Tibial artery (tissue), 4 donors: ENCODE measurements at places on chromosomes 3 and 15.

GRCh38 chr3:138747225-138747624 is 87.5 kb downstream of the PIK3CB start:
- DNase-seq: no peak

DNA sequence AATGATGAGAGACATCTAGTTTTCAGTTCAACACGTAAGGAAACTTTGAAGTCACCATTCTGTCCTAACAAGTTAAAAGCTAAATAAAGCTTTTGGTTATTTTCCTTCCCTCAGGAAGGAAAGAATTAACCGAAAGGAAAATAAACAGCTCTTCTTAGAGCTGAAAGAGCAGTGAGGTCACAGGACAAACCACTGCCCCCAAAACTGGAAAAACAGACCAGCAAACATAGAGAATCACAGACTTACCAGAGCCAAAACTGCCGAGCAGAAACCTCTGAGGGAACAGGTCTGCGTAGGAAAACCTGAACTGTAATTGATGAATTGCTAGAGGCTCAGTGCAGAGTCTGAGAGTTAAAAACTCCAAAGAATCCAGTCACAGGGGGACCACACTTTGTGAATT is 14.7 kb downstream of the USP50 start:
- no peak for DNase-seq

- DNase-seq: no peak
These were observed 3.2 kb upstream of the PPP4R2 start for GRCh38 chr3:72993391-72993790.

DNA sequence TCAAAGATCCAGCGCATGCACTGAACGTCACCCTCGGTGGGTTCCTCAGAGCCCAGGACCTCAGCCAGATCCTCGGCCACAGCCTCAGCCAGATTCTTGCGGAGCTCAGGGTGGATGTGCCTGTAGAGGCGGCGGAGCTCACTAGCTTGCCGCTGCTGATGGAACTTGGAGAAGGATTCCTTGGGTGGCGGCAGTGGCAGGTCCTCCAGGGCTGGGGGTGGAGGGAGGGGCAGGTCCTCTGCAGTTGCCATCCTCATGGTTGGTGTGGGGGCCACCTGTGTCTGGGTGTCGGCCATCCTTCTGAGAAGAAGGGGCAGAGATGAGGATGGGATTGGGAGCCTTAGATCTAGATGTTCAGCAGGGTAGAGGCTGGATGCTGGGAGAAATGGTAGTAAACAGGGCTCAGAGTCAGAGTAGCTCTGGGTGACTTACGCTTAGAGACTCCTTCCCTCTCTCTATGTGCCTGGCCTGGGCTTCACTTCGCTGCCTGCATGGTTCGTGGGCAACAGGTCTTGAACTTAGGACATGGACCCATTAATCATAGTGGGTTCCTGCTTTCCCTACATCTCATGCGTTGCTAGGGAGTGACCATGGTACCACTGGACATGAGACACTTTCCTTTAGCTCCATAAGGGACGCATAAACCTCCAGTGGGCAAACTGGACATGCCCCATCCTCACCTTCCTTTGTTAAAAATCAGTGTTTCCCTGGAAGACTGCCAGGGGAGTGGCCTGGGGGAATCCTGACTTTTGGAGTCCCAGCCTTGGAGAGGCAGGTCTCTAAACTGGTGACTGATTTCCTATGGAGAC is 3.0 kb downstream of the XIRP1 start:
- DNase-seq: no peak

DNA sequence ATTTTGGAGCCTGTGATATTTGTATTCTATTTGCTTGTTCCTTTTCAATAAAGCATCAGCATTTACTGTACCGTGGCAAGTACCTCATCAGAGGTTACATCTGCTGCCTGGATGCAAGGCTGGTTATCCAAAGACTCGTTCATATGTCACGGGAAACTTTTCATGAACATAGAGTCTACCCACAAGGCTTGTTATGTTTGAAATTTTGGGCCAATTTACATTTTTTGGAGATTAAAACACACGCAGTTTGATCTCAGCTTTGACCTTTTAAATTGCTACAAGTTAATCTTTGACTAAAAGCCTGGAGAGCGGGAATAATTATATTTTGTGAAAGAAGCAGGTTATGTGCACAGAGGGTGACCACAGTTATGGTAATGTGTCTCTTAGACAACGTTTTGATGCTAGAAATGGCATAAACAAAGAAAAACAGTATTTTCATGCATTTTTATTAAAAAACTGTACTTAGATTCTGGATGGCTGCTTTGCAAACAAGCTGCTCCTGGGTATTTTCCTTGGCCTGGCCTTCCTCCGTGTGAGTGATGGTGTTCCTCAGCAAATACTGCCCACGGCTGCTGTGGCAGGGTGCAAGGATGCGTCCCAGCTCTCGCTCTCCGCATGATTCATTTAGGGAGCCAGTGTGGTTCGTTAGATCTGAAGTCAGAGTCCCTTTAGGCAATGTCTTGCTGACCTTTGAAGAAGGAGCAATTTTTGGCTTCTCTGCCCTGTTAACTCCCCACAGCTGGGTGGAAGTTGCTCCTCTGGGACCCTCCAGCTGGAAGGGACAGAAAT is 27.1 kb downstream of the CHST2 start:
- DNase-seq: no peak

DNA sequence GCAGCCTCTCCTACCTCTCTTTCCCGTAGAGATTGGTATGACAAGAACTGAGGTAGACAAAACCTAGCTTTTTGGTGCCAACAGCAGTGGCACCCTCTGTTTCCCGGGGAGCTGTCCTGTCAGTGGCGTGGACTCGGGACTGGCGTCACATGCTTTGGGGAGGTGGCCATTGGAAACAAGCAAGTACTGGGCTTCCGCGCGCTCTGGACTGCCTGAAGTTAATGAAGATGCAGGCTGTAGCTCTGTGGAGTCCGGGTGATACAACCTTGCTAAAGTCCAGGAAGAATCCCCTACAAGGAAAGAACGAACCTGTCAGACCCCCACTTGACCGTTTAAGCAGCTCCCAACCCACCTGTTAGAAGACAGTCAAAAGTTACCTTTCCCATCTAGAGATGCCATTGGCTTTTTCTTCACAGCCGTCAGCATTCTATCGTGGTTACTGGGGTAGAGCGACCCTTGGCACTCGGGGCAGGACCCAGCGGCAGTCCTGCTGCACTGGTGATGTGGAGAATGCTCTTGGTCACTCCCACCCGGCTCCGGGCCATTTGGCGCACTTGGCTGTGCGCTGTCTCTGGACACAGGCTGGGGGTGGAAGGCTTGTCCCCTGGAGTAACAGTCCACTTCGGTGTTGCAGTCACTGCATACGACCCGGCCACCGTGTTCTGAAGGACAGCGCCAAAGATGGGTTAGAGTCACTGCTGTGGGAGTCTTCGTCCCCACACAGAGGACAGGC is 120.5 kb downstream of the LRIG1 start:
- no peak for DNase-seq

- no peak for DNase-seq
These were observed 10.3 kb downstream of the STARD5 start for GRCh38 chr15:81313686-81314085.

DNA sequence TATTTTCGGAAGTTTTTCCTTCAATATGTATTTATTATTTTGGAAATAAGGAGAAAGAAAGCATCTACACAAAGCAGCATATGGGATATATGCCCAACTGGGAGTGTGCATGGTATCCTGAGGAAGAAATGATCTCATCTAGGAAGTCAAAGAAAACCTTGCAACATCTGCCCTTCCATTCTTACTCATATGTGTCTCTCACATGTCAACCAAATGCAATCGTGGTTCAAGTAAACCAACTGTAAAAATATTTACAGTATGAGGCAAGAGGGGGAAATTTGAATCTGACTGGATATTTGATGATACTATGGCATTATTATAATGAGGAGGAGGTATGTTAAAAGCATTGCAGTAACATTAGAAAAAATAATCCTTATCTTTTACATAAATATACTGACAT is 3.2 kb upstream of the SCG3 start:
- DNase-seq: no peak

DNA sequence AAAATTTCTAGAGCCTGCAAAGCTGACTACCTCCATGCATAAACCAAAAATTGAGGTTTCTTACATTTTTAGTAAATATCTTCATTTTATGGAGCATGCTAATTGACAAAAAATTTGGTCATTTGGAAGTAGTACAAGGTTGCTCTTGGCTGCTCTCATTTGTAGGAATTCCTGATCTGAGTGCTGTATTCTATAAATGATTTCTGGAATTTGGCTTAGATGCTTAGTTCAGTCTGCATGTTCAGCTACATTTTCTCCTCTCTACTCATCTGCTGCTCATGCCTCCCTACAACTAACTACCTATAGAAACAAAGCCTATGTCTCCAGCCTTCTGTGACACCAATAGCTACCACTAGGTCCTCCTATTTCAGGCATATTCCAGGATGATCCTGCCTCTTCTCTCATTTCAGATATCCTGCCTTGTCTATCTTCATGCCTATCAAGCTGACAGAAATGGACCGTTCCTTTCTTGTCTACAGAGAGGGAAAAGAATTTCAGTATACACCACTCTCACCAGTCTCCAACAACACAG is 901.1 kb downstream of the TBL1XR1 start:
- DNase-seq: no peak

DNA sequence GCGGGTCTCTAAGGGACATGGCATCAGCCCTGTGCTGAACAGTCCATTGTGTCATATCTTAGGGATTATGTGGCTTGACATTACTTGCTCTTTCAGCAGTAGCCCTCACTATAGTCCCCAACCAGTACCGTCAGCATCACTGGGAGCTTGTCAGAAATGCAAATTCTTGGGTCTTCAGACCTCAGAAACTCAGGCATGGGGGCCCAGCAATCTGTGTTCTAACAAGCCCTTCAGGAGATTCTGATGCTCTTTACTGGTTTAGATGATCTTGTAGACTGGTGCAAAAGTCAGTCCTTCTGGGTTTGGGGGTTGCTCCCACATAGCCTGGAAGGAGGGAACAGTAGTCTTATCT is 39.0 kb upstream of the TRAK1 start:
- no peak for DNase-seq

DNA sequence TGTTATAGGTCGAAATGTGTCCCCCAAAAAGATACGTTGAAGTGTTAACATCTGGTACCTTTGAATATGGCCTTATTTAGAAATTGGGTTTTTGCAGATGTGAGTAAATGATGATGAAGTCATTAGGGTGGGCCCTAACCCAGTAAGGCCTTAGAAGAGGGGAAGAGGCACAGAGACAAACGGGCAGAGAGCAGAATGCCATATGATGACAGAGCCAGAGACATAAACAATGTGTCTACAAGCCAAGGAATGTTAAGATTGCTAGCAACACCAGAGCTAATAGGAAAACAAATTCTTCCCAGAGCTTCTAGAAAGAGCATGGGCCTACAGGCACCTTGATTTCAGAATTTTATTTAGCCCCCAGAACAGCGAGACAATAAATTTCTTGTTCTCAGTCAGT is 693.1 kb upstream of the NECTIN3 start:
- DNase-seq: no peak

DNA sequence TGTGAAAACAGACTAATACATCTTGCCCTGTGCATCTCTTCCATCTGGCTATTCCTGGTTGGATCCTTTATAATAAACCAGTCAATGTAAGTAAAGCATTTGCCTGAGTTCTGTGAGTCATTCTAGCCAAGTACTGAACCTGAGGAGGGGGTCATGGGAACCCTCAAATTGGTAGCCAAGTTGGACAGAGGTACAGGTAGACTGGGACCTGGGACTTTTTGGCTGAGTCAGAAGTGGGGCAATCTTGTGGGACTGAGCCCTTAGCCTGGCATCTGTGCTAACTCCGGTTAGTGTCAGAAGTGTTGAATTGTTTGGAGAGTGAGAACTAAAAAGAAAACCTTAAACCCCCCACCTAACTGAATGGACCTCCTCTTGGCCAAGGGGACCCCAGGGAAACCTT is 21.0 kb upstream of the LIMD1 start:
- no peak for DNase-seq

- DNase-seq: no peak
These were observed 130.9 kb downstream of the DNAJB8 start for GRCh38 chr3:128335621-128336296.

DNA sequence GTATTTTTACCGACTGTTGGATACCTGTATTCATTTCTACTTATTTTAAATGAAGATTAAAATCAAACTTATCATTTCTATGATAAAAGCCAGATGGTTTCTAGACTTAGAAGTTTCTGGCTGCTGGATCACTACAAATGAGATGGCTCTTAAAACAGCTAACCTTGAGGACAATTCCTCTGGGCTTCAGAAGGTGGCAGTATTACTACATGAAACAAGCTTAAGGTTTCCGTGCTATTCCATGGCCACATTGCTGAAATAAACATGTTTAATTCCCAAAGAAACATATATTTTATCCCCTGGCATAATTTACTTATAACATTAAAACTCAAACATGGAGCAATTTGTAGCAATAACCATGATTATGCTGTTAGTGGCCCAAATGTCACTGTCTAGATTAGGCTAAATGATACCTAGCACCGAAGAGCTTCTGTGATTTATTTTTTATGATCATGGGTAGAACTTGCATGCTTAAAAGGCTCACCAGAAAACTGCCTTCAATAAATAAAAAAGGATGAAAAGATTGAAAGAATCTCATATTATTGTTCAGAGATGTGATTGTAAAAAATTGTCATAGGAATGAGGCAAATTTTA is 204.0 kb upstream of the NANOGP8 start:
- no peak for DNase-seq

DNA sequence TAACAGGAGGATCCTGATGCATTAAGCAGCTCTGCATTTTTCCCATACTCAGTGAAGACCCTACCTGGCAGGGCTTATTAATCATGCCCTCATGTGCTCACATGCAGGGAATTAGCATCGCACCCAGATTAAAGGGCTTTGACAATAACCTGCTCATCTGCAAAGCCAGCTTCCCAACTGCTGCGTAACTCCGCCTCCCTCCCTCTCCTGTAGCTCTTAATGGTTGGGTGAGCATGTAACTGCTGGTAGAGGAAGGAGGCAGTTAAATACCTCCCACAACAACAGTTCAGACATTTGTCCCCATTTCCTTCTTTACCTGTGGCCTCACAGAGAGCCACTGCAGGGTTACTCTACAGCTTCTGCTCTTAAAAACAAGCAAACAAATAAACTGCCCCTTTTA is 203.6 kb upstream of the WNT5A start:
- DNase-seq: no peak

DNA sequence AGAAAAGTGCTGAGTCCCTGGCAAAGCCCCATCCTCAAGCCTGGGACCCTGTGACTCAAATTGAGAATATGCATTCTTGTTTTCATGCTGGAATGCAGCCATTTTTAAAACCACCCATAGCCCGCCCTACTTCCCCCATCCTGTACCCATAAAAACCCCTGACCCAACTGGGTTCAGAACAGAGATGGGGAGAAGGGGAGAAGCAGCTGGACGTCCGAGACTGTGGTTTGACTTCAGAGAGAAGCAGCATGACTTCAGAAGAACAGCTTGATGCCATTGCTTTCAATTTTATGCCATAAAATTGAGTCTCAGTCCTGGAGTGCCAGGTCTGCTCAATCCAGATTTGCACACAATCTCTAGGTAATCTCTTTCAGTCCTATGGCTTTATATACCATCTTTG is 78.2 kb downstream of the BCHE start:
- no peak for DNase-seq

DNA sequence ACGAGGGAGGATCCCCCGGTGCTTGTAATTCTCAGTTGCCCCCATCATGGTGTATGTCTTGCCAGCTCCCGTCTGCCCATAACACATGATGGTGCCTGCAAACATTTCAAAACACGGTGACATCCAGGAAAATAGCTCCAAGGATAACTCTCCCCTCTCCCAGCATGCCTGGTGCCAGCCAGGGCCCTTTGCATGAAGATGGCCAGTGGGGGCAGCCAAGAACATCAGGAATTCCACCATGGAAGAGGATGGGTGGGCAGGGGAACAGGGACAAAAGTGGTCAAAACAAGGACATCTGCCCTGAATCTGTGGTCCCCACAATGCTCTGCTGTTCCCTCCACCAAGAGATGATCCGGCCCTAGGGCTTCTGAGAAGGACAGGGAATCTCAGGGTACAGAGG is 9.0 kb downstream of the KIF9 start:
- no peak for DNase-seq
